ENCODE measurements at places on chromosomes 3 and 15.

GRCh38 chr3:170410428-170411029, 8.1 kb upstream of the CLDN11 start:
- no peak for DNase-seq

- peak; percentile 30 for DNase-seq
Measured at GRCh38 chr3:116445311-116445841, at the start of gene LSAMP. Gene LSAMP (minus strand): TSS chr3:116445487.

- peak; percentile 6 for DNase-seq
Measured at GRCh38 chr3:153749070-153749610, 372.1 kb upstream of the ARHGEF26 start.

DNA sequence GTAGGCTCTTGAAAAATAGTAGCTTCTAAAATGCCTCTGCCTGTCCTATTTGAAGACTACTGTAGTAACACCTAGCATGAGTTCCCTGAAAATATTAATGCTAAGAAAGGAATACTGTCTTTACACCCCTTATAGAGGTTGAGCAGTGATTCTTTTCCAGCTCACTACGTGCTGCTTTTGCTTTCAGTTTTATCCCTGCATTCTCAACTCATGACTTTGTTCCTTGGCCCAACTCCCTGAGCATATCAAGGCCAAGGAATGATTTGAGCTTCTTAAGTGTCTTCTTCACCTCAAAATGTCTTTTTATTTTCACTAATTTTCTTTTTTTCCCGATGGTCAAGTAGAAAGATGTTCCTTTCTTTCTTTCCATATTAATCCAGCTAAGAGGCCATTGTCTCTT, 16.5 kb upstream of the P2RY13 start:
- DNase-seq, result peak; percentile 68

DNA sequence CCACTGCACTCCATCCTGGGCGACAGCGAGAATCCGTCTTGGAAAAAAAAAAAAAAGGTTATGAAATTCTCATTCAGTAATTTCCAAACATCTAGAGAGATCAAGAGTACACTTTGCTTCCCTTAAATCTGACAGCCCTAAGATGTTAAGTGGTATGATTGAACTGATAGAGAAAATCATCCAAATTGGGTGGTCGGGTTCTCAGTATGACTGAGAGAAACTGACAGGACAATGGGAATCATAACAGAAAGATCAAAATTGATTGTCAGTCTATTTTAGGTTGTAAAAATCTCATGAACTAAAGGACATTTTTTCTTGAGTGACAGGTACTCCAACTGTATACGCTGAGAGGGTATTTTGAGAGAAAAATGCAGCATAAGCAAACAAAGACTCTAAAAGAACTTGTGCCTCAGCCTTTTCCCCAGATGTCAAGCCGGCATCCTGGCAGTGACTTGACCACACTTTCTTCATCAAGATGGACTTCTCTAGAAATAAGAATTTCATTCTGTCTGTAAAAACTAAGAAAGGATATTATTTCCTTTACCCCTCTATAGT, 65.8 kb downstream of the MYO5A start:
- no peak for DNase-seq

DNA sequence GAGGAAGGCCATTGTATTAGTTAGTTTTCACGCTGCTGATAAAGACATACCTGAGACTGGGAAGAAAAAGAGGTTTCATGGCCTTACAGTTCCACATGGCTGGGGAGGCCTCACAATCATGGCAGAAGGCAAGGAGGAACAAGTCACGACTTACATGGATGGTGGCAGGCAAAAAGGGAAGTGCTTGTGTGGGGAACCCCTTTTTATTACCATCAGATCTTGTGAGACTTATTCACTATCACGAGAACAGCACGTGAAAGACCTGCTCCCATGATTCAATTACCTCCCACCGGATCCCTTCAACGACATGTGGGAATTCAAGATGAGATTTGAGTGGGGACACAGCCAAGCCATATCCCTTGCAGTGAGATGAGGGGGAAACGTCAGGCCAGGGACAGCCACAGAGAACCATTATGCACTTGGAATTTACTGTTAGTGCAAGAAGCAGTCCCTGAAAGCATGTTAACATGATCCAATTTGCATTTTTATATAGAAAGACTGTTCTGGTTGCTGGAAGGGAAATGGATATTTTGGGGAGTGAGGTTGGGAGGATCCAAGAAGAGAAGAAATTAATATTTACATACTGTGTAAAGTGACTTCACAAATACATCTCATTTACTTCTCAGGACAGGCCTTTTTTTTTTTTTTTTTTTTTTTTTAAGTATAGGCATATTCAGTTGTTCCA, 87.1 kb downstream of the ARNT2 start:
- DNase-seq, result no peak

DNA sequence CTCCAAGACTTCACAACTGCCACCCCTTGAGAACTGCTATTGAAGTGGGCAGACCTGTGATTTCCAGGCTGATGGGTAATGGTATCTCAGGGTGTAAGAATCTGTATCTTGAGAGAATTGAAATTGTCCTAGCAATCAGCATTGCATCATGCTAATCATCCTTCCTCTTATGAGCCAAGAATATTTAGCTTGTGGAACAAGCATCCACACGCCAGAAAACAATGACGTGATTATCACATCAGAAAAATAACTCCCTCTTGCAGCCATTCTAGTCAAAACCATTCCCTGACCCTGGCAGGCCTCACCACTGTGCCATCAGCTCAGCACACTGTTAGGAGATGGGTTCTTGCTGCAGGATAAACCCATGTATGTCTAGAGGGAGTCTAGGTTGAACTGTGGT, 6.7 kb downstream of the BCL2L10 start:
- DNase-seq, result no peak

- no peak for DNase-seq
Measured at GRCh38 chr3:127914584-127914983, 448 bp upstream of the KBTBD12 start.

DNA sequence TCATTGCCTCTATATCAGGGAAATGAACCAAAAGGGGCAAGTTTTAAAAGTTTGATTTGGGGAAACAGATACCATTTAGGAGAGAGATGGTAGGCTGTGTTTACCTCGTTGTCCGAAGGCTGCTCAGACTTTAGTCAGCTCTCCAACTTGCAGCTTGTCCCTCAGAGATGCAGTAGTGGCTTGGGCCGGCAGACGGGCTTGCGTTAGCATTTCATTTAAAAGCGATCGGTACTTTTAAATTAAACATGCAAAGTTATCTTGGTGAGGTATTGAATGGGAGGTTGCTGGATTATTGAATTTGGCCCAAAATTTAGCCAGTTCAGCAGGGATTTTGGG, 26.2 kb downstream of the EEFSEC start:
- DNase-seq, result no peak

DNA sequence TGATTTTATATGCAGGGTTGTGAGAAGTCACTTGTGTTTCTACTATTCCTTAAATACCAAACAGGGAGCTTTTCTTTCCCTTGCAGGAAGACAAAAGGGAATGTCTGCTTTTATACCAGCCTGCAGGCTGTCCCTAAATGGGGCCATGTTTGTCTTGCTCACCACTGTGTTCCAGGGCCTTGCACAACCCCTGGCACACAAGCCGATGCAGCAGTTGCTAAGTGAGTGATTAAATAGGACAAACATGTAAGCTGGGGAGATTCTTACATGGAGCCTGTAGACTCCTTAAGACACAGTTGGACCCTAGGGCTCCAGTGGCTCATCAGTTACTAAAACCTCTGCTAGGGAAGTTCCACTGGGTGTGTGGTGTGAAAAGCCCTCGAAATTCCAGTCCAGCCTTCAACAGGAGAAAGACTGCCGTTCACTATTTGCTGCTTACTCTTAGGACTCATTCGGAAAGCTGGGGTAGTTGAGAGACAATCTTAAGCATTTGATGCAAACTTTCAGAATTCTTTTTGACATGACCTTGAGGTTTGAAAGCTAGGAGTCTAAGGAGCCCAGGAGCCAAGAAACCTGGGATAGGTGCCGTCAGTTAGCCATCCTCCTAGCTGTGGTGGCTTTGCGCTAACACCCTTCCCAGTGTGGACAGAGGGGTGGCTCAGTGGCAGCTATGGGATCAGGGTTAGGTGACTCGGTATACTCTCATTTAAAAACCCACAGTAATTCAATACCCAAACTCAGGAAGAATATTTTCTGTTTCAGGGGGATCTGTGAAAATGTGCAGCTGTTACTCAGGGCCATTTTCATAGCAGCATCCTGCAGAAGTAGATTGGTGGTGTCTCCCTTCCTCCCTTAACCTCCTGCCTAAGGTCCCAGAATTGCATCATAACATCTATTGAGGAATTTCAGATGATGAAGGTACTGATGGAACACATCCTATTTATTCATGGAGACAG, 39.1 kb downstream of the SYNM start:
- no peak for DNase-seq

GRCh38 chr15:80609091-80609490, 86.0 kb upstream of the ABHD17C start:
- DNase-seq, result no peak

DNA sequence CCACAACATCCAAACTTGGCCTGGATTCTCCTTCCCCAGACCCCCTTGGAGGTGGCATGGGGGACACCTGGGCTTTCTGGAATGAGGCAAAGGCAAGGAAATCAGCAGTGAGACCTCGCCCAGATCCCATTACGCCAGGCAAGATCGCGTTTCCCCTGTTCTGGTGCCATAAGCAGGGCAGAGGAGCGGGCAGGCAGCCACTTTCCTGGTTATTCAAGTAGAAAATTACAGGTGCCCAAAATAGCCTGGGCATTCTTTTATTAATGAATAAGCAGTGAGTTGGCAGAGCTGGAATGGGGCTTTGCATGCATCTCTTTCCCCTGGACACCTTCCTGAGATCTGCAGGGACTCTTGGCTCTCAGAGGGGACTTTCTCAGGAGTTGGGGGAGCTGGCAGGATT, 31.5 kb upstream of the FAM107A start:
- no peak for DNase-seq

GRCh38 chr3:155112661-155113389, 32.7 kb downstream of the MME start:
- DNase-seq, result no peak

- DNase-seq, result no peak
Measured at GRCh38 chr15:101676921-101677329, 24.7 kb upstream of the TM2D3 start.

GRCh38 chr3:42660898-42661297, 7.4 kb downstream of the ZBTB47 start:
- no peak for DNase-seq

- DNase-seq, result no peak
Measured at GRCh38 chr3:162632672-162633071, 1136.1 kb downstream of the OTOL1 start.

GRCh38 chr3:31038086-31038739, 143.8 kb upstream of the GADL1 start:
- no peak for DNase-seq

DNA sequence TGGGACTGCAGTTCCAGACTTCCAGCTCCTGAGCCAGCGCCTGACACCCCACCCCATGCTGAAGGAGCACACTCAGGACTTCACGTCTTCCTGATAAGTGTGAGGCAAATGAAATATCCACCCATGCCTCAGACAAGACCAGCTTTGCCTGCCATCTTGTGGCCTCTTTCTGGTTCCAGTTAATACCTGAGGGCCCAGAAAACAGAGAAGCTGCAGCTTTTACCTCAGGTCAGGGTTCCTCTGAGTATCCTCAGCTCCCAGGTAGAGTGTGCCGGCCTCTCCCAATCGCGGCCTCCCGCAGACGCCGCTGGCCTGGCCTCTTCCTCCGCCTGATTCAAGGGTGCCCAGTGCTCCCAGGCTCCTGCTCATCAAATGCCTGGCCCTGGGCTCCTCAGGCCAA, 5.1 kb upstream of the KLHL6 start:
- no peak for DNase-seq

- DNase-seq, result no peak
Measured at GRCh38 chr3:193704431-193704830, 111.4 kb downstream of the OPA1 start.

- DNase-seq, result no peak
Measured at GRCh38 chr3:161369531-161369930, 1.8 kb downstream of the SPTSSB start.

- no peak for DNase-seq
Measured at GRCh38 chr3:123068601-123069381, 2.0 kb downstream of the PDIA5 start.

- no peak for DNase-seq
Measured at GRCh38 chr3:87568331-87568730, 291.9 kb upstream of the POU1F1 start.

GRCh38 chr15:25333049-25333448, 105.8 kb downstream of the UBE3A start:
- peak; percentile 5 for DNase-seq

DNA sequence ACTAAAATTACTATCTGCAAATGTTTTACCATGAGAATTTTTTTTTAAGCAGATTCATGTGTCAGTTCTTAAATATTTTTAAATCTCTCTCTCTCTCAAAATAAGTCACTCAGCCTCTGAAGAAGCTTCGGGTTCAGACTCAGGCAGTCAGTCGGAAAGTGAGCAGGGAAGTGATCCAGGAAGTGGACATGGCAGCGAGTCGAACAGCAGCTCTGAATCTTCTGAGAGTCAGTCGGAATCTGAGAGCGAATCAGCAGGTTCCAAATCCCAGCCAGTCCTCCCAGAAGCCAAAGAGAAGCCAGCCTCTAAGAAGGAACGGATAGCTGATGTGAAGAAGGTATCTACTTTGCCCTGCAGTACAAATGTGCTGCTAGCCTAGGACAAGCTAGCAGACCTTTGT, 24.1 kb downstream of the CHD2 start:
- no peak for DNase-seq

DNA sequence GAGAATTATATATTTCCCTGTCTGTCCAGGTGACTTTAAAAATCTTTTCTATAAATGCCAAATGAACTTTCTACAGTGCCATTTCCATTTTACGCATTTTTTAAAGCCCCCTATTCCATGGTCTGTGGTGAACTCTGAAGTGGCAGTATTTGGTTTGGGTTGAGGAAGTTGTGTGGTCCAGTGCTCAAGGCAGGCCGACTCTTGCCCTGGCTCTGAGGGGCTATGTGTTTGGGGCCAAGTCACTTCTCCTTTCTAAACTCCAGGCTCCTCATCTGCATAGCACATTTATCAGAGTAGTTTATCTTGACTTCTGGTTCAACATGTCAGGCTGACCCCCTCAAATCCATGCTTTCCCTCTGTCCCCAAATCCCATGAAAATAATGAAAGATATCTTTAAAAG, 14.1 kb downstream of the TTC21A start:
- DNase-seq, result no peak

GRCh38 chr15:100806157-100806556, 73.5 kb upstream of the ALDH1A3 start:
- DNase-seq, result no peak

- peak; percentile 49 for DNase-seq
Measured at GRCh38 chr3:172591876-172592771, 68.9 kb upstream of the TNFSF10 start.

- DNase-seq, result no peak
Measured at GRCh38 chr3:72812201-72812600, 36.0 kb downstream of the SHQ1 start.

- DNase-seq, result no peak
Measured at GRCh38 chr3:183584246-183584913, 28.9 kb upstream of the KLHL6 start.

DNA sequence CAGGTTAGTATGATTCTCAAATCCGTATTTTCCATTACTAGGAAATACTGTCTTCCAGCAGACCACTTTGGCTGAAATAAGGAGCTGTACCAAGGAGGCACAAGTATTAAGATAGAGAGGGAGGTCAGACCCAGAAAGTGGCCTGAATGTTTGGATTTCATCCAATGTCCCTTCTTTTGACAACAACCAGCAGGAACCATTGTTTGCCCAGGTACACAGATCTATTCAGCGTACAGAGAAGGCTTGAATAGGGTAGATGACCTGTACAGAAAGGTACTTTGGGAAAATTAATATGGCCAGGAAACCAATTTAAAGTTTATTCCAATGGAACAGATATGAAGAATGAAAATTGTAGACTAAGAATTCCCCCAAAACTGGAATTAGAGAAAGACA, 12.6 kb downstream of the MTHFS start:
- DNase-seq, result no peak
